ENCODE measurements at places on chromosomes 1 and 21.
A peak's percentile ranks its signal among the peaks of the same experiment; 100 is the strongest.

- DNase-seq = peak; percentile 78
Measured at GRCh38 chr1:59680044-59680443, 134.7 kb upstream of the HOOK1 start.

GRCh38 chr1:179953974-179954492, 577 bp upstream of the CEP350 start:
- DNase-seq = no peak

DNA sequence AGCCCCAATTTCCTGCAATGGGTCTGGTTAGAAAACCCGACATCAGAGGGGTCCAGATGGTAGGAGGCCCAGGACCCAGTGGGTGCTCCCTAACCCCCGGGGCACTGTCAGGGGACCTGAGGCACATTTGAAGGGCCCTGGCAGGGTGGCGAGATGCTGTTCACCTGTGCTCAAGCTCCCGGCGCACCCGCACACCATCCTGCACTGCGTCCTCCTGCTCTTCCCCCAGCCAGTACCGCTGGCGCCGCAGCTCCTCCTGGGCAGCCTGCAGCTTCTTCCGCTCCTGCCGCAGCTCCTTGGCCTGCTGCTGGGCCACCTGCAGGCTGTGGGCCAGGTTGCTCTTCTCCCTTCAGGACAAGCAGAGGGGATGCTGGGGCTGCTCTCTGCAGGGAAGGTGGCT, 36.0 kb downstream of the RNU1-1 start:
- DNase-seq = no peak

GRCh38 chr1:224387302-224387912, 30.7 kb downstream of the CNIH4 start:
- DNase-seq = no peak

- no peak for DNase-seq
Measured at GRCh38 chr21:45539796-45540600, 2.2 kb downstream of the SLC19A1 start.

GRCh38 chr1:72097851-72098570, 184.3 kb downstream of the NEGR1 start:
- no peak for DNase-seq

GRCh38 chr1:24175033-24175755, 11.9 kb downstream of the IFNLR1 start:
- no peak for DNase-seq

DNA sequence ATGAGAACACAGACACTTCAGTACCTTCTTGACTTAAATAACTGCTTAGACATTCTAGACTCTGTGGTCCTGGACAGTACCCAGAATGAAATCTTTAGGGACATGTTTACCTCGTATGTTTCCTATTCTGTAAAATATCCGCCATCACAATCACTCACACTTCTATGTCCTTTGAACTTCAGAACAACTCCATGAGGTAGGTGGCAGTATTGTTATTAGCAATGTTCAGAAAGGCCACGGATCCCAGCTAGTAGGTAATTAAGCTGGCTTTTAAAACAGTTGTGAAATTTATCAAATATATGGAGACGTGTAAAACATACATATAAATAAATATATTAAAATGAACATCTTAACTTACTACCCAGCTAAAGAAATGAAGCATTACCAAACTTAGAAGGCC, 83.4 kb downstream of the CACHD1 start:
- no peak for DNase-seq

DNA sequence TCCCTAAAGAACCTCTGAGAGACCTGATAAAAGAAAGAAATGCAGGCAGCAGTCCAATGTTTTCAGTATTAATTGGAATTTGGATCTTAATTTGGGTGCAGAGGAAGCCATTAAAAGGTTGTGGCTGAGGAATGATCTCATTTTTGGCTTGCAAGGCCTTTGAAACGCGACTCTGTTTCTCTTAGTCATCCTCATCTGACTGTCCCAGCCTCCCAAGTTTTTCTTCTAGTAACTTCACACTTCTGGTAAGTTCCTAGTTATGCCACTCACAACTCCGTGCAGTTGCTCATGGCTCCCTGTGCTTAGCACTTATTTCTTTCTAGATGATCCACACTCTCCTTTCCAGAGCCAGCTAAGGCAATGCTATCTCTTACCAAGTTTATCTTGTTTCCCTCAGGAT, 147.4 kb upstream of the USP24 start:
- DNase-seq = no peak

DNA sequence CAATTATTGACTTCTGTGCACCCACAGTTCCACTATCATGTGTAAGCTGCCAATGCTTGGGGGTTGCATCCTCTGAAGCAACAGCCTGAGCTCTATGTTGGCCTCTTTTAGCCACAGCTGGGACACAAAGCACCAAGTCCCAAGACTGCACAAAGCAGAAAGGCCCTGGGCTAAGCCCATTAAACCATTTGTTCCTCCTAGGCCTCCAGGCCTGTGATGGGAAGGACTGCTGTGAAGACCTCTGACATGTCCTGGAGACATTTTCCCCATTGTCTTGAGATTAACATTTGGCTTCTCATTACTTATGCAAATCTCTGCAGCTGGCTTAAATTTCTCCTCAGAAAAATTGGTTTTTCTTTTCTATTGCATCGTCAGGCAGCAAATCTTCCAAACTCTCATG, 123.7 kb upstream of the DEPDC1 start:
- no peak for DNase-seq

DNA sequence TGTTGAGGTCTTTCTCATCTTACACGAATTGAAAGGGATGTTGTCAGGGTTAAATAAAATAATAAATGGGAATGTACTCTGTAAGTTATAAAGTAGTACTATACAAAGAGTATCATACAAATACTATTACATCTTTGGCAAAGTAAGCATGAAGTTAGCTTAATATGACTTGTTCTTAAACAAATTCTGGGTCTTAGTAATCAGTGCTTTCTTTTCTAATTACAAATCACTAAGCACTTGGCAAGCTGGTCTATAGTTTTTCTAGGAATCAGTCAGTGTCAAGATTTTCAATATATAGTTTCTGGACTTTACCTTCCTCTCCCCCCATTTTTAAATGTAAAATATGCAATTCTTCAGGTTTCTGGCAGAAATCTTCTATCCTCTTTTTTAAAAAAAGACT, 6.9 kb downstream of the LYST start:
- DNase-seq = no peak

DNA sequence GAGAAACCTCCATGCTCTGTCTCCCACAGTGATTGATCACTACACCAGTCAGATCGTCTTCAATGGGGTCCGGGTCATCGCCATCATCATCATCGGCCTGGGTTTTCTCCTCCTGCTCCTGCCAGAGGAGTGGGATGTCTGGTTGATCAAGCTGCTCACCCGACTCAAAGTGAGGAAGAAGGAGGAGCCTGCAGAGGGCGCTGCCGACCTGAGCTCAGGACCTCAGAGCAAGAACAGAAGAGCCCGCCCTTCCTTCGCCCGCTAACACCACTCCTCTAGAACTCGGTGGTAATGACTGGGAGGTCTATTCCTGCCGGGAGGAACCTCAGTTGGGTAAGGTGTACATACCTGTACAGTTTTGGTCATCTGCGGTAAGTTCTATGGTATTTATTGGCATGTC, 50.3 kb upstream of the COA6 start:
- no peak for DNase-seq

DNA sequence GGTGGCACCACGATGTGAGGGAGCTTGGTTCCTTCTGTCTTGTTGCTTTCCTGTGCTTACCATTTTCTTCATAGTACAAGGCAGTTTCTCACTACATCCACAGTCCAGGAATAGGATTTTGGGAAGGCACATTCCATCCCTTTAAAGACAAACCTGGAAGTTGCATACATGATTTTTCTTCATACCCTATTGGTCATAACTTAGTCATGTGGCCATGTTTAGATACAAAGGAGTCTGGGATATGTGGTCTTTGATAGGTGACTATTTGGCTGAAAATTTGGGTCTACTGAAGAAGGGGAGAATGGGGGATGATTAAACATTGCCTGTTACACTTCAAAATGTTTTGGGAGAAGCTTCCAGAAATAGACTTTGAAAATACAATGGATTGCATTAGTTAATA, 7.0 kb downstream of the DYRK1A start:
- no peak for DNase-seq

DNA sequence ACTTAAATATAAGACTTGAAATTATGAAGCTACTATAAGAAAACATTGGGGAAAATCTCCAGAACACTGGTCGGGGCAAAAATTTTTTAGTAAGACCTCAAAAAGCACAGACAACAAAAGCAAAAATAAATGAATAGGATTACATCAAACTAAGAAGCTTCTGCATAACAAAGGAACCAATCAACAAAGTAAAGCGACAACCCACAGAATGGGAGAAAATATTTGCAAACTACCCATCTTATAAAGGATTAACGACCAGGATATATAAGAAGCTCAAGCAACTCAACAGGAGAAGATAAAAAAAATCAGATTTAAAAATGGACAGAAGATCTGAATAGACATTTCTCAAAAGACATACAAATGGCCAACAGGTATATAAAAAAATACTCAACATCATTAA, 19.1 kb downstream of the UCHL5 start:
- DNase-seq = no peak

DNA sequence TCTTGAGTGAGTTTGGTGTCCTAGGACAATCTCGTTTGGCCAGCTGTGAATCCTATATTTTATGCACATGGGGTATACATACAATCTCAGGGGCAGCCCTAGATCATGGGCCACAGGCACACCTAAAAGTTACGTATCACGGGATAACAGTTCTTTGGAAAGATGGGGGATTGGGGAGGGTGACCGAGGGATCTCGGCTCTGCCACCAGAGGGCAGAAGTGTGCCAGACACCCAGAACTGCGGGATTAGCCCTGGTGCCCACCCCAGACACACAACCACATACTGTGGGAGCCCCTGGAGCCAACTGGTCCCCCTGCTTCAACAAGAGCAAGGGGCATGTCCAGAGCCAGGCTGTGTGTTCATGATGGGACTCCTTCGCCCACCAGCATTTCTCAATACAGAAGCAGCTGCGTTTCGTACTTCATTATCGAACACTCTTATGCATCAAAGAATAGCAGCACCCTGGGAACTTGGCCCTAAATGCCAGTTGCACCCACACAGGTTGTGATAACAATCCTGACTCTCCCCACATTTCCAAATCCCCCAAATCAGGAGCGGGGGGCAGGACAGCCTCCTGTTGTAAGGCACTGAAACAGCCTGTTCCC, 37.4 kb downstream of the TMCO4 start:
- DNase-seq = no peak

DNA sequence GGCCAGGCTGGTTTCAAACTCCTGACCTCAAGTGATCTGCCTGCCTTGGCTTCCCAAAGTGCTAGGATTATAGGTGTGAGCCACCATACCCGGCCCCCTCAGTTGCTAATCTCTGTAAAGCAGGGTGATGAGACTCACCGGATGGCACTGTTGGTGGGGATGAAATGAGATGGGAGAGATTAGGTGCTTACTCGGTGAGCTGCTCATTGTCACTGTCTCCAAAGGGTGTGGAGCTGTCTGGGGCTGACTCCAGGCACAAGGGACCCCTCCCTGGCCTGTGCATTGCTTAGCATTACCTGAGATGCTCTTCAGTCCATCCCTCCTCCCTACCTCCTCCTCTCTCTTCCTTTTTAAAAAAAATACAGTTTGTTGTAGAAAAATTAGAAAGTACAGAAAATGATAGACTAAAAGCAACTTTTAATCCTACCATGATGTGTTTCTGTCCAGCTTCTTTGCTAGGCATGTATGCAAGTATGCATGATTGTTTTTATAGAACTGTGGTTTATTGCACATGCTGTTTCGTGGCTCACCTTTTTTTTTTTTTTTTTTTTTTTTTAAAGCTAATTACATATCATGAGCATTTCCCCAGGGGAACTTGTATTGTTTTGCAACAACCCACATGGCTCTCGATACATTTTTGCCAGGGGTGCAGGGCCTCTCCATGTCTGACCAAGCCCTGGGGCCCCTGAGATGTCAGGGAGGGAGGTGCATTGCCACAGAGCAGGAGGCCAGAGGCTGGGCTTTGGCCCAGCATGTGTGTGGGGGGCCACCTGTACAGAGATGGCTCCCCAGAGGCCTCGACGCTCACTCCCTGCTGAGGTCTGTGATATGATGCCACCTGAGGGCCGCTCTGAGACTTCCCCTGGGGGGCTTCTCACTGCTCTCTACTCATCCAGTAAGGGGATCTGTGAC, 55.4 kb downstream of the ARHGEF10L start:
- no peak for DNase-seq

DNA sequence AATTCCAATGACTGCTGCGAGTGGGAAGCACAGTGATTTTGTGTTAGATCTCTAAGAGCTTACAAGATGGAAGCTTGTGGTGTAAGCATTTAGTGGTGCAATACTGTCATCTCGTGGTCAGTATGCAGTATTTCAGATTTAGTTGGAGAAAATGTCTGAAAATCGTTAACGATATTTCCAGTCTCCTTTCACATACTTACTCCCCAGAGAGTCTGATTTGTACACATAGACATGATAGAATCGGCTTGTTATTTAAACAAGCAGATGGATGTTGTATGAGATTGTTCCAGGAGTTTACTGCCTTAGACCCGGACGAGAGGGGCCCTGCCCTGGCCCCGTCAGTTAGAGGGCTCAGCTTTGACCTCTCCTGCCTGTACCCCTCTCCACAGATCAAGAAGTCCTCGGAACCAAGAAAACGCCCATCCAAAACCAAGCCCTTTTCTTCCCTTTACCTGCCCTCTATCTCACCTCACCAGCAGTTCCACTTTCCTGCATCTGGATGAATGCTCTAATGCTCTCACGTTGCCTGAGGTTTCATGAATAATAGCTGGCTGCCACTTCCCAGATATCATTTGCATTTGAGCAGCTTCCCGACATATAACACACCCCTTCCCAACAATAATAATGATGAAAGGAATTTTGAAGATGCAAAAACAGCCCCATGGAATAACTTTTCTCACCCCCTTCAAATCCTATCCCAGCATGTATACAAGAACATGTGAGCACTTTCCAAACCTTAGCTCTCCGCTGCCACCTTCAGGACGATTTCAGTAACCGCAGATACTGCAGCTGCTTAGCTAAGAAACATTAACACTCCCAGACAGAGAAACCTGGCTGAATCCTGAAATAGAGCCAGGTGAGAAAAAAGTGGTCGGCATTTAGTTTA, 247.3 kb downstream of the LTN1 start:
- DNase-seq = peak; percentile 69

DNA sequence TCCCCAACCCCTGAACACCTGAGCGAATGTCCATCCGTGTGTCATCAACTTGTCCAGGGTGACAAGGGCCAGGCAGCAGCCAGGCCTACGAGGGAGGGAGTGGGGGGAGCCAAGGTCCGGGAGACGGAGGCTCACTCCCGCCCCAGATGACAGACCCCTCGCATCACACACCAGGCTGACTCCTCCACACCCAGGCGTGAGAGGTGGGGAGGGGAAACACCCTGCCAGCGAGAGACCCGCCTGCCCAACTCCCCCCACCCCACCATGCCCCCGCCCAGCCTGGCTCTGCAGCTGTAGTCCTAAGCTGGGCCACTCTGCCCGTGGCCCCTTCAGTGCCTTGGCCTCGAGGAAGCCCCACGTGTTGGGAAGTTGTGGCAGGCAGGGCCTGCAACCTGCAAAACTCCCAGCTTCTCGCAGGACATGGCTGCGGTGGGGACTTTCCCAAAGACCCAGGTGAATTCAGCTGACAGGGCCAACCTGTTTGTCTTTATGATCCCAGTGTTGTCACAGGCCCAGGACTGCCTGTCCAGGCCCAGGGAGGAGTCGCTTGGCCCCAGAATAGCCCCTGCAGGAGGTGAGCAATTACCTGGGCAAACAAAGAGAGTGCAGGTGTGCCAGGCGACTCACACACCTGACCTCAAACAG, 62.9 kb downstream of the RIPK4 start:
- no peak for DNase-seq

- DNase-seq = peak; percentile 52
Measured at GRCh38 chr1:21255284-21255942, 34.9 kb downstream of the ECE1 start.
